Naive thymus-derived CD8-positive, alpha-beta T cell (primary cell): ENCODE measurements at places on chromosomes 16 and 17. TPM values are rescaled to one million over a fixed set of nuclear protein-coding genes. Genes with fewer than 3 reads are reported as not detected.

- peaks cover 6% of the 10 kb centered on the region for H3K4me1 ChIP-seq
- H3K27me3 ChIP-seq, result no peaks in the 10 kb centered on the region
- DNase-seq, result no peak
- no peak overlapping the region for H3K27ac ChIP-seq
Observed at GRCh38 chr17:1030684-1031532, 34.0 kb downstream of the TIMM22 start.

The ZNF319 gene
- total RNA-seq, result 21.6 TPM

The GPR142 gene
- total RNA-seq, result not detected

The AATK gene
- total RNA-seq, result not detected

The QPRT gene
- 0.55 TPM for total RNA-seq

The GLTPD2 gene
- not detected for total RNA-seq

DNA sequence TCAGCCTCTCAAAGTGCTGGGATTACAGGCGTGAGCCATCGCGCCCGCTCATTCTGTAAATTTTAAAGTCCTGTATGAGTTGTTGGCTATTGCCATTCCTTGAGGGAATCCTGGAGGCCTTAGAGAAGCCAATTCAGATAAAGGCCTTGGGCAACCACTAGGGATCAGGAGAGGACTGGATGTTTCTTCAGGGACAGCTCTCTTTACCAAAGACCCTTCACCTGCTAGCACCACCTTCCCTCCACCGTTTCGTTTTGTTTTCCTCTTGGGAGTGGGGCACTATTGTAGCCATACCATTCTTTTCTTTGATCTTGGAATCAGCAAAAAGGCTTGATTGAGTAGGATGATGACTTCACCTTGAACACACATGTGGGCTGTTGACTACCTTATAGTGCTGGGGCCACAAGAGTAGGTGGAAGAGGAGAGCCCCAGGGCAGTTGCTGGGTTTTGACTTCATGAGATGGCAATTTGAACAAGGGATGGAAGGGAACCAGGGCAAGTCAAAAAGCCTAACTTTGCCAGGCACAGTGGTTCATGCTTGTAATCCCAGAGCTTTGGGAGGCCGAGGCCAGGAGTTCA, 7.0 kb upstream of the ANKRD40CL start:
- no peaks in the 10 kb centered on the region for H3K36me3 ChIP-seq
- no peaks in the 10 kb centered on the region for H3K27me3 ChIP-seq
- H3K4me3 ChIP-seq, result no peak overlapping the region
- DNase-seq, result no peak
- H3K27ac ChIP-seq, result no peak overlapping the region

DNA sequence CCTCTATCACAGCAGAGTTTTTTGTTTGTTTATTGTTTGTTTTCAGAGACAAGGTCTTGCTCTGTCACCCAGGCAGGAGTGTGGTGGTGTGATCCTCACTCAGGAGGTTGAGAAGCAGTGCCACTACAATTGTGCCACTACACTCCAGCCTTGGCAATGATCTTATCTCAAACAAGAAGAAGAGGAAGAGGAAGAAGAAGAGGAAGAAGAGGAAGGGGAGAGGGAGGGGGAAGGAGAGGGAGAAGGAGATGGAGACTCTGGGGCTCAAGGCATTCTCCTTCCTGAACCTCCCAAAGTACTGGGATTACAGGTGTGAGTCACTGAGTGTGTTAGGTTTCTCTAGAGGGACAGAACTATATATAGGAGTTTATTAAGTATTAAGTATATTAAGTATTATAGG, 17.1 kb upstream of the C17orf58 start:
- no peak overlapping the region for H3K27ac ChIP-seq
- no peaks in the 10 kb centered on the region for H3K36me3 ChIP-seq
- peaks cover 13% of the 10 kb centered on the region for H3K4me1 ChIP-seq
- H3K27me3 ChIP-seq, result no peaks in the 10 kb centered on the region
- no peak for DNase-seq
- no peak overlapping the region for H3K4me3 ChIP-seq

GRCh38 chr16:11589198-11589550, 2.5 kb upstream of the LITAF start:
- peak overlapping the region; percentile 75 for H3K4me3 ChIP-seq
- DNase-seq, result no peak
- peaks cover 27% of the 10 kb centered on the region for H3K4me1 ChIP-seq
- no peaks in the 10 kb centered on the region for H3K36me3 ChIP-seq

GRCh38 chr16:842711-843560, 42.4 kb upstream of the GNG13 start:
- no peaks in the 10 kb centered on the region for H3K36me3 ChIP-seq
- no peak for DNase-seq
- H3K4me1 ChIP-seq, result no peaks in the 10 kb centered on the region
- no peak overlapping the region for H3K4me3 ChIP-seq
- peaks cover 6% of the 10 kb centered on the region for H3K27me3 ChIP-seq

The DPEP3 gene
- total RNA-seq, result 3.1 TPM

DNA sequence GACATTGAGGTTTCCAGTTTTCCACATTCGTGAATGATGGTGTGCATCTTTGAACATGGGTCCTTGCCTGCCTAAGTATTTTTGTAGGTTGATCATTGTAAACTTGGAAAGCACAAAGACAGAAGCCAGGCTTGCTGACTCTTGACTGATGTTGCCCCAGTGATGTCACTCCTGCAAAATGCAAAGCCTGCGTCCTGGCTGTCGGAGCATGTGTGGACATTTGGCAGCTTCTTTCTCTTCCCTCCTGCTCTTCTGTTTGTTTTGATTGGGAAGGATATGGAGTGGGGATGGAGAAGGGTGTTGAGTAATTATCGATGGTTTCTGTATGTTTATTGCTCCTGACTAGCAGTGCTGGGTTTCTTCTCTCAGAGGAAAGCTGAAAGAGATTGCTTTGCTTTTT, 3.2 kb downstream of the NDE1 start:
- peaks cover 5% of the 10 kb centered on the region for H3K36me3 ChIP-seq
- peak overlapping the region; percentile 55 for H3K27ac ChIP-seq
- DNase-seq, result no peak
- no peaks in the 10 kb centered on the region for H3K27me3 ChIP-seq
- peak overlapping the region; percentile 61 for H3K4me3 ChIP-seq

- H3K36me3 ChIP-seq, result peaks cover 4% of the 10 kb centered on the region
- peaks cover 54% of the 10 kb centered on the region for H3K4me1 ChIP-seq
- H3K4me3 ChIP-seq, result no peak overlapping the region
- no peak for DNase-seq
- no peaks in the 10 kb centered on the region for H3K27me3 ChIP-seq
- H3K27ac ChIP-seq, result peak overlapping the region; percentile 79
Observed at GRCh38 chr16:75621170-75621477, 2.0 kb downstream of the ADAT1 start.

DNA sequence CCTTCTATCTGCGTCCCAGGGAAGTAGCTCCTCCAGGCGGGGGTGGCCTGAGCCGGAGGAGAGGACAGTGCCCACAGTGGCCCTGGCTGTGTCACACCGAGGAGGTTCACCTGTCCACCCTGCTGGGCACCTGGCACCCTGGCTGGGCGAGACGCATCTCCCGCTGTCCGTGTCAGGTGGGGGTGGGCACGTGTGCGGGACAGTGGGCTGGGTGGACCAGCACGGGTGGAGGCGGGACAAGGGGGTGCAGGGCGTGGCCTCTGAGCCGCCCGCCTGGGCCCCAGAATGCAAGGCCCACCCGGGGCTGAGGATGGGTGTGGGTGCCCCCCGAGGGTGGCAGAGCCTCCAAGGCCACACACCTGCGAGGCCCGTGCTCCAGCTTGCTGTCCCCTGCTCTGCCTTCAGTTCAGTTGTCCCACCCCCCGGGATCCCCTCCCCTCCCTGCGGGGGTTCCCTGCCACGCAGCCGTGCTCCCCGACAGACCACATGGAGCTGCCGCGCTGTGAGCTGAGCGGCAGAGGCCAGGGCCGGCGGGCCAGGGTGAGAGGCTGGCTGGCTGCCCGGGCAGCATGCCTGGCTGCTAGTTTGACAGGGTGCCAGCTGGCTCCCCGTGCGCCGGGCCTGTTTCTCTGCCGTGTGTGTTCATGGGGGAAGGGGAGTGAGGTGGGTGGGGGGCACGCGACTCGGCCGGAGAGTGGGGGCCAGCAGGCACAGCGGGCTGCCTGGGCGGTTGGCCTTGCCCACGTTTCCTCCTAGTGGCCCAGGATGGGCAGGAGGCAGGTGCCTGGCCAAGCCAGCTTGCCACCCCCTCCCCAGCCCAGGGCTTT, 33.9 kb downstream of the BAHCC1 start:
- H3K27ac ChIP-seq, result no peak overlapping the region
- DNase-seq, result no peak
- H3K27me3 ChIP-seq, result peaks cover 2% of the 10 kb centered on the region
- H3K36me3 ChIP-seq, result no peaks in the 10 kb centered on the region
- peaks cover 28% of the 10 kb centered on the region for H3K4me1 ChIP-seq

GRCh38 chr16:66596986-66597848, 7.3 kb upstream of the CMTM3 start:
- no peak overlapping the region for H3K4me3 ChIP-seq
- peak overlapping the region; percentile 29 for H3K27ac ChIP-seq
- H3K36me3 ChIP-seq, result no peaks in the 10 kb centered on the region
- peaks cover 10% of the 10 kb centered on the region for H3K4me1 ChIP-seq

The NOTUM gene
- total RNA-seq, result not detected

- no peaks in the 10 kb centered on the region for H3K27me3 ChIP-seq
- H3K4me3 ChIP-seq, result peak overlapping the region; percentile 20
- peaks cover 2% of the 10 kb centered on the region for H3K36me3 ChIP-seq
- H3K27ac ChIP-seq, result no peak overlapping the region
Observed at GRCh38 chr17:66417300-66417719, 114.9 kb downstream of the PRKCA start.

DNA sequence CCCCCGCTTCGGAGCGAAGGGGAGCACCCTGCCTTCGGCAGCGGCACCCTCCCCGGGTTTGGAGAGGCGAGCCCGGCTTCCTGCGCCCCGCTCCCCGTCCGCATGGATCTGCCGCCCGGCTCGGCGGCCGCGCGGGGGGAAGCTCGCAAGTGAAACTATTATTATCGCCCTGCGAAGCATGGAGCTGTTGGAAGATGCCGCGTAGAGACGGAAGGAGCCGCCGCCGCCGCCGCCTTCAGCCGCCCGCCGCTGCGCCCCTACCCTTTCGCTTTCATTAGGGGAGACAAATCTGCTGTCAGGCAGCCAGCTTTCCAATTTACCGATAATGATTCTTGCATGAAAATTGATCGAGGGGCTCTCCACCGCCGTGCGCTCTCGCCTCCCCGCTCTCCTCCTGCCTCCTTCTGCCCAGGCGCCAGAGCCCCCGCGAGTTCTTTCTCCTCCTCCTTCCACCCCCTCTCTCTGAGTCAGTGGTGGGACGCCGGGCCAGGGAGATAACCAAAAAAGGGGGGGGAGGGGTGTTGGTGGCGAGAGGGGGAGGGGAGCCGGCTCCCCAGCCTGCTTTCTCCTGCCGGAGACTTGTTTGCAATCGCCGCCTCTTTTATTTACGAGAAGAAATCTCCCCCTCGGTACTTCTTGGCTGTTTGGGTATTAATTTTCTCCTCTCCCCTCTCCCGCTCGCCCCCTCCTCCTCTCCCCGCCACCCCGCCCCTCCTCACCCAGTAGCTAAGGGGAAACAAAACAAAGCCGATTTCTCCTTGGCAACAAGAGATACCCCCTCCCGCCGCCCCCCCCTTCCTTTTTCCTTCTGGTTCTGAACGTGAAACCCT, 58.0 kb upstream of the GSE1 start:
- H3K36me3 ChIP-seq, result no peaks in the 10 kb centered on the region
- H3K27me3 ChIP-seq, result no peaks in the 10 kb centered on the region
- peaks cover 22% of the 10 kb centered on the region for H3K4me1 ChIP-seq
- H3K27ac ChIP-seq, result peak overlapping the region; percentile 96
- H3K4me3 ChIP-seq, result peak overlapping the region; percentile 99
- peak; percentile 34 for DNase-seq

DNA sequence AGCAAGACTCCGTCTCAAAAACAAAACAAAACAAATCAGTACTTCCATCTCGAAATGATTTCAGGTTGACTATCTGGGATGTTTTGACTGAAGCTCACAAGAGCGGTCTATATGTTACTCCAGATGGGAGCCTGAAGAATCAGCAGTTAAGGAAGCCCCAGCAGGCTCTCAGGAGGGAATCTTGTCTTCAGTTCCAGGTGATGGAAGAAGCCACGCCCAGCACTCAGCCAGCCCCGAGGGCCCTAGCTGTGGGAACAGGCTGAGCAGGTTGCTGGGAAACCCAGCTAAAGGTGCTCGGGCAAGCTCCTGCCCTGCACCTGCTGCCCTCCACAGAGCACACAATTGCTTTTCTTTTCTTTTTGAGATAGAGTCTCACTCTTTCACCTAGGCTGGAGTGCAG, 32.4 kb downstream of the WIPI1 start:
- no peaks in the 10 kb centered on the region for H3K27me3 ChIP-seq
- no peaks in the 10 kb centered on the region for H3K4me1 ChIP-seq
- H3K36me3 ChIP-seq, result peaks cover 26% of the 10 kb centered on the region

The CES5A gene
- not detected for total RNA-seq

The SLC5A11 gene
- 0.68 TPM for total RNA-seq

GRCh38 chr16:85566561-85567100, 46.5 kb upstream of the GSE1 start:
- H3K36me3 ChIP-seq, result no peaks in the 10 kb centered on the region
- peaks cover 88% of the 10 kb centered on the region for H3K4me1 ChIP-seq
- peak overlapping the region; percentile 35 for H3K27ac ChIP-seq
- no peak for DNase-seq
- no peaks in the 10 kb centered on the region for H3K27me3 ChIP-seq
- H3K4me3 ChIP-seq, result no peak overlapping the region

The ATP2A3 gene
- 140 TPM for total RNA-seq

DNA sequence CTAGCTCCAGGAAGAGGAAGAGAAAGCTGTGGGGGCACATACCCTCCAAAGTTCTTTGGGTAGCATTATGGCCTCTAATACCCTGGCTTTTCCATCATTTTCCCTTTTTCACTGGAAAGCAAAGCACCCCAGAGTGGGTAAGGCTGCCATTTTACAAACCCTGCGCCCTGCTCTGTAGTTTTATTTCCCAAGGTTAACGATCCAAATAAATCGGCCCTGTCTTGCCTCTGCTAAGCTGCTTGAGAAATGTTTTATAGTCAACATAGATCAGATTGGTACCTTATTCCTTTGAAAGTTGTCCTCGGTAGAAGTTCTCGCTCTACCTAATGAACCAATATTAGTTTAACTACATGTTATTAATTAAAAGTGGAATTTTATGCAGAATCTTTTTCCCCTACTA, 328.2 kb downstream of the NPIPA8 start:
- H3K4me3 ChIP-seq, result no peak overlapping the region
- no peak for DNase-seq
- no peak overlapping the region for H3K27ac ChIP-seq
- no peaks in the 10 kb centered on the region for H3K4me1 ChIP-seq
- peaks cover 22% of the 10 kb centered on the region for H3K27me3 ChIP-seq

DNA sequence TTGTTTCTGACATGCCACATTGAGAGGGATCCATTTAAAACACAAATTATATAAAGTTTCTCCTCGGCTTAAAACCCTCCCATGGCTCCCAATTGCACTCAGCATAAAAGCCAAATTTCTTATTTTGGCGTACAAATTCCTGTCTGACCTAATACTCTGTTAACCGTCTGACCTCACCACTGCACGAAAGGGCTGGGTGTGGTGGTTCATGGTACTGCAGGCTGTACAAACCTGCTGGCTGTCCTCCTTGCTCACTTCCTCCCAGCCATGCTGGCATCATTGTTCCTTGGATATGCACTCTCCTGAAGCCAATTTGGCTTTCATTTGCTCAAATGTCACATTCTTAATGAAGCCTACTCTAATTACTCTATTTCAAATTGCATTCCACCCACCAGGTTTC, 301.6 kb upstream of the C16orf82 start:
- H3K4me3 ChIP-seq, result no peak overlapping the region
- H3K27ac ChIP-seq, result no peak overlapping the region
- H3K27me3 ChIP-seq, result peaks cover 10% of the 10 kb centered on the region
- no peak for DNase-seq
- no peaks in the 10 kb centered on the region for H3K4me1 ChIP-seq

The CAPNS2 gene
- total RNA-seq, result not detected
